Tibial nerve (tissue), 4 donors: ENCODE measurements at places on chromosomes 16 and 17. TPM values are rescaled to one million over a fixed set of nuclear protein-coding genes. Genes with fewer than 3 reads are reported as not detected.

- H3K27me3 ChIP-seq = no peaks in the 10 kb centered on the region
- H3K36me3 ChIP-seq = no peaks in the 10 kb centered on the region
- no peak overlapping the region for H3K4me3 ChIP-seq
Observed at GRCh38 chr16:55116165-55116920, 185.7 kb downstream of the IRX5 start.

The ARL4D gene
- total RNA-seq = 64.7 TPM

GRCh38 chr17:54626146-54626703 is 274.4 kb upstream of the TOM1L1 start:
- no peaks in the 10 kb centered on the region for H3K27me3 ChIP-seq
- H3K4me1 ChIP-seq = no peaks in the 10 kb centered on the region
- no peak overlapping the region for H3K27ac ChIP-seq

The PSKH1 gene
- 24.7 TPM for total RNA-seq

The IL32 gene
- 32.9 TPM for total RNA-seq

The CDH1 gene
- 18.9 TPM for total RNA-seq

The IKZF3 gene
- 0.30 TPM for total RNA-seq

The CA4 gene
- 1.0 TPM for total RNA-seq

DNA sequence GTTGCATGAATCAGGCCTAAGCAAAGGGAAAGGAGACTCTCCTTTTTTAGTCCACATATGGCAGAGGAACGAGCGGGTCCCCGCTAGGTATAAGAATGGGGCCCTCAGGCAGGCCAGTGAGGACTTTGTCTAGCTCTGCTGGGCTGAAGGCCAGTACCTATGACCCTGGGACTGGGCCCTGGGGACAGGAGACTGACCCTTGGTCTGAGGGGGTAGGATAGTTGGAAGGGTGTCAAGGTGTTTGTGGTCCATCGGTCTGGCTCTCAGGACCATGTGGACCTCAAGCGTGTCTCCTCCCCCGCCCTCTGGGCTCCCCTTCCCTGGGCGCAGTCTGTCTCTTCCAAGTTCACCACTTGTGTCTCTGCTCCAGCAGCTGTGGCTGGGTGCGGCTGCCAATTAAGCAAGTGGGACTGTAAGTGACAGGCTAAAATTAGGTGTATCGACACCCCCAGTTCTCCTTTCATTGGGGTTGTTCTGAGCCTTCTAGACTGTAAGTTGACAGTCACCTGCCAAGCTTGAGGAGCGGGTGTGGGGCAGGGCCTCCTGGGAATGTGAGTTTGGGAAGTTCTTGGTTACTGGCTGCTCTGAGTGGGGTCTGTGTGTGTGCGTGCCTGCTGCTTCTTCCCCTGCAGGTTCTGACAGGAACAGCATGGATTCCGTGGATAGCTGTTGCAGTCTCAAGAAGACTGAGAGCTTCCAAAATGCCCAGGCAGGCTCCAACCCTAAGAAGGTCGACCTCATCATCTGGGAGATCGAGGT is 24.5 kb downstream of the AKAP1 start:
- no peak overlapping the region for H3K4me3 ChIP-seq
- H3K27ac ChIP-seq = peak overlapping the region; percentile 66
- no peak for DNase-seq

The C1QTNF8 gene
- not detected for total RNA-seq

GRCh38 chr17:79029327-79030009 is 5.5 kb downstream of the C1QTNF1 start:
- peak overlapping the region; percentile 48 for H3K27ac ChIP-seq
- no peaks in the 10 kb centered on the region for H3K36me3 ChIP-seq
- H3K4me1 ChIP-seq = peaks cover 84% of the 10 kb centered on the region
- DNase-seq = no peak
- no peaks in the 10 kb centered on the region for H3K27me3 ChIP-seq
- H3K4me3 ChIP-seq = no peak overlapping the region

DNA sequence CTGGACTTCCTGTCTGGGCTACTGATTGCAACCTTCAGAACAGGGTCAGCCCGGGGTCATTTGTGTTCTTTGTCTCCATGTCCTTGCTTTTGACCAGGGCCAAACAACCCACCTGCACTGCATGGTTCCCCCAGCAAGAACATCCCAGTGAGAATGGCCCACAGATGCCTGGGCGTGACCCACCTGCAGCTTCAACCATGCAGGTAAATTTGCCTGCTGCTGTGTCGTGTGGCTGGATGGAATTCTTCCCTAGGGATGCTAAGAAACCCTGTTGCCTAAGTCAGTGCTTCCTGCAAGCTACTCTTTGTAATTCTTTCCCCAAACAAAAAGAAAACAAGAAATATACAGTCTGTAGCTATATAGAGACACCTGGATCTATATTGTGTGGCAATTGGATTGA is 12.5 kb downstream of the CDH13 start:
- H3K27ac ChIP-seq = no peak overlapping the region
- H3K36me3 ChIP-seq = no peaks in the 10 kb centered on the region
- H3K27me3 ChIP-seq = no peaks in the 10 kb centered on the region
- DNase-seq = no peak

- DNase-seq = no peak
- no peaks in the 10 kb centered on the region for H3K4me1 ChIP-seq
- H3K27me3 ChIP-seq = no peaks in the 10 kb centered on the region
- H3K36me3 ChIP-seq = no peaks in the 10 kb centered on the region
Observed at GRCh38 chr17:68749349-68750207, 148.4 kb upstream of the FAM20A start.

The SPATA22 gene
- total RNA-seq = 1.7 TPM

The RHOT2 gene
- total RNA-seq = 104 TPM

DNA sequence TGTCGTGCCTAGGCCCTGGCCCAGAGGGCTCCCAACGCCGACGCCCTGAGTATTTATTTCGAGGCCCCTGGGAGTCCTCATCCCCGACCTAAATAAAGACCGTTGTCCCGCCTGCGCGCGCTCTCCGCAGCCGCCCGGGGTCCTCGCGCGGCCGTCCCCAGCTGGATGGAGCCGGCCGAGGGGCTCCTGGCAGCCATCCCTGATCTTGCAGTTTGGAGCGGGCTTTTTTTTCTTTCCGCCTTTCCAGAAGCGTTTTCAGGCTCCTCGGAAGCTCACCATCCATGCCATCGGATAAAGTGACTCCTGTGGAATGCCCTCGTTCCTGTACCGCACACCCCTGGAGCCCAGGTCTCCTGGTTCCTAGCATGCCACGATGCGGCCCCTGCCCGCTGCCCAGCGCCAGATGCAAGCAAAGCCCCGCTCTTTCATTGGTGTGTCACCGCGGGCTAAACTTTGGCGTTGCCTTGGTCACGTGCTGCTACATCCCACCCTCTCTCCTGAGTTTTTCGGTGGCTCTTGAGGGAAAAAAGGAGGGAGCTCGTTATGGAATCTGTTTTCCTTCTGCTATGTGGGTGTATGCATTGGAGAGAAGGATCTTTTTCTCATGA is 716 bp downstream of the TMEM94 start:
- H3K36me3 ChIP-seq = no peaks in the 10 kb centered on the region
- H3K4me1 ChIP-seq = peaks cover 36% of the 10 kb centered on the region

- peaks cover 2% of the 10 kb centered on the region for H3K27me3 ChIP-seq
- H3K4me3 ChIP-seq = no peak overlapping the region
- no peaks in the 10 kb centered on the region for H3K36me3 ChIP-seq
- peak; percentile 24 for DNase-seq
Observed at GRCh38 chr16:85717393-85718152, 28.8 kb upstream of the GINS2 start.

The KRTAP16-1 gene
- not detected for total RNA-seq

DNA sequence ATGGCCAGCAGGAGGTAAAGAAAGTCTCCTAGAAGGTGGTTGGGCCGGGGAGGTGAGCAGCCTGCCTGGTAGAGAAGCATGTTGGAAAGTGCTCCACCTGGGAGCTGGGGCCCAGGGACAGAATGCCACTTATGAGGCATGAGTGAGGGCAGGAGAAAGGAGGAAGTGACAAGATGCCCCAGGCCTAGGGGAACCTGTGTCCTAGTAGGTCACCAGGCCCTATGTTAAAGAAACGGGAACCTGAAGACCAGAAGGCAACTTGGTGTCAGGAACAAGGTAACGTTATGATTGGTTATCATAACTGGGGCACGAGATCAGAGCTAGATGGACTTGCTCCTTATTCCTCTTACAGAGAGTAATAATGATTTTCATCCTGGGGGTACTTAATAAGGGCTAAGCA is 34.3 kb downstream of the PITPNC1 start:
- H3K4me3 ChIP-seq = no peak overlapping the region
- H3K4me1 ChIP-seq = no peaks in the 10 kb centered on the region
- no peaks in the 10 kb centered on the region for H3K27me3 ChIP-seq
- no peak for DNase-seq
- H3K27ac ChIP-seq = no peak overlapping the region

DNA sequence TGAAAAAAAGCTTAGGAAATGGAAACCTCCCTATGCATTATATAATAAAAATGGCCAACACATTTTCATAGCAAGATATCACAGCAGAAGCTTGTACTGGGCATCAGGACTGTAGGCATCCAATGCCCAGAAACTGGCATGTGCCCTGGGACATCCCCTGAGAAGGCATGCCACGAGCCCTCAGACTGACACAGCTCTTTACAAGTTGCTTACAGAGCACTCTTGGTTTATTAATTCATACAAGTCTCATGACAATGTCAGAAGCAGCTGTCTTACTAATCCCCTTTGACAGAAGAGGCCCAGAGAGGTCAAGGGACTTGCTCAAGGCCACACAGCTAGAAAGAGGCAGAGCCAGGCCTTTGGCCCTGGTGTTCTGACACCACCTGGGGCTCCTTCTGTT is 5.6 kb upstream of the CCL2 start:
- H3K4me3 ChIP-seq = no peak overlapping the region
- peak overlapping the region; percentile 80 for H3K27ac ChIP-seq
- no peaks in the 10 kb centered on the region for H3K36me3 ChIP-seq
- H3K4me1 ChIP-seq = peaks cover 10% of the 10 kb centered on the region
- no peak for DNase-seq

GRCh38 chr17:81734405-81735263 is 22.6 kb downstream of the SLC25A10 start:
- DNase-seq = no peak
- H3K27me3 ChIP-seq = no peaks in the 10 kb centered on the region
- no peaks in the 10 kb centered on the region for H3K36me3 ChIP-seq
- H3K27ac ChIP-seq = no peak overlapping the region

DNA sequence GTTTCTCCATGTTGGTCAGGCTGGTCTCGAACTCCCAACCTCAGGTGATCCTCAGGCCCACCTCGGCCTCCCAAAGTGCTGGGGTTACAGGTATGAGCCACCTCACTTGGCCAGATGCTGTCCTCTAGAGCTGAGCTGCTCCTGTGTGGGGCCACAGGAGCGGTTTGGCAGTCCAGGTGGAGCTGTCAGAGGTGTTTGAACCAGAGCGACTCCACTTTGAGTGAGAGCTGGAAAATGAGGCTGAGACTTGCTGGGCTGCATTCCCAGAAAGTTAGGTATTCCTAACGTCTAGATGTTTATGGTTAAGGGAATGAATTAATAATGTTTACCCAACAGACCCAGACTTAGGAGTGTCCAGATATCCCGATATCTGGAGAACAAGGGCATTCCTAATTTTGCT is 16.8 kb upstream of the PSMD7 start:
- H3K27ac ChIP-seq = no peak overlapping the region
- no peaks in the 10 kb centered on the region for H3K27me3 ChIP-seq
- H3K4me3 ChIP-seq = no peak overlapping the region
- no peaks in the 10 kb centered on the region for H3K4me1 ChIP-seq

The UMOD gene
- total RNA-seq = not detected

The GPR142 gene
- not detected for total RNA-seq

GRCh38 chr16:57640612-57641011 is 12.2 kb downstream of the ADGRG1 start:
- no peak overlapping the region for H3K4me3 ChIP-seq
- peaks cover 8% of the 10 kb centered on the region for H3K27me3 ChIP-seq
- H3K4me1 ChIP-seq = peaks cover 62% of the 10 kb centered on the region
- no peak overlapping the region for H3K27ac ChIP-seq
- no peaks in the 10 kb centered on the region for H3K36me3 ChIP-seq

The CNGB1 gene
- not detected for total RNA-seq

DNA sequence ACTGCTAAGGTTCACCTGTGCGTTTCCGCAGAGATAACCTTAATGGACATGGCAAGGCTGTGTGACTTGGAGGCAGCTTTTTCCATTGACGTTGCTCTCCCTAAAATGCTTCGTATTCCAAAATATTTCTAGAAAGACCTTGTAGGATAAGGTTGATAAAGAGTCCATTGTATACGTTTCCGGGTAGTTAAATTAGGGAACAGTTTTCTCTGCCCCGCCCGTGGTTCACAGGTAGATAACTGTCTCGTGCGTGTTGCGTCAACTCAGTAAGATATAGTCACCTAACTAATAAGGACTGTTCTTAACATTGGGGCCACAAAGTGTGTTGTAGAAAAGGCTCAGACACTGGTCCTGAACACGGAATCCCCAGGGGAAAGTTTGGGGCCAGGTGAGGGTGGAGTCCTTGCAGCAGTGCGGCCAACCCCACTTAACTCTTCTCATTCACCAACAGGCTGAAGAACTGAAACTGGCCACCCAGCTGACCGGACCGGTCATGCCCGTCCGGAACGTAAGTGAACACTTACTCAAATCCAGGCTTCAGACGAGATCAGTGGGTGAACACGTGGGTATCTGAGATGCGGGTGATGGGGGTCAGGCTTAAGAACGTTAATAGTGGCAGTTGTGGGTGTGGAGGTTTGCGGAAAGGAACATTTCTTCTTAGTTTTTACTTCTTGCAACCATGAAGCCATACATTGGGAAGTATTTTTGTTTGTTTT is 1.6 kb downstream of the RPL13 start:
- peaks cover 35% of the 10 kb centered on the region for H3K4me1 ChIP-seq
- no peak for DNase-seq
- H3K27me3 ChIP-seq = no peaks in the 10 kb centered on the region

The TPSD1 gene
- 6.3 TPM for total RNA-seq

The SDK2 gene
- total RNA-seq = 3.1 TPM

The ACAP1 gene
- 33.1 TPM for total RNA-seq

DNA sequence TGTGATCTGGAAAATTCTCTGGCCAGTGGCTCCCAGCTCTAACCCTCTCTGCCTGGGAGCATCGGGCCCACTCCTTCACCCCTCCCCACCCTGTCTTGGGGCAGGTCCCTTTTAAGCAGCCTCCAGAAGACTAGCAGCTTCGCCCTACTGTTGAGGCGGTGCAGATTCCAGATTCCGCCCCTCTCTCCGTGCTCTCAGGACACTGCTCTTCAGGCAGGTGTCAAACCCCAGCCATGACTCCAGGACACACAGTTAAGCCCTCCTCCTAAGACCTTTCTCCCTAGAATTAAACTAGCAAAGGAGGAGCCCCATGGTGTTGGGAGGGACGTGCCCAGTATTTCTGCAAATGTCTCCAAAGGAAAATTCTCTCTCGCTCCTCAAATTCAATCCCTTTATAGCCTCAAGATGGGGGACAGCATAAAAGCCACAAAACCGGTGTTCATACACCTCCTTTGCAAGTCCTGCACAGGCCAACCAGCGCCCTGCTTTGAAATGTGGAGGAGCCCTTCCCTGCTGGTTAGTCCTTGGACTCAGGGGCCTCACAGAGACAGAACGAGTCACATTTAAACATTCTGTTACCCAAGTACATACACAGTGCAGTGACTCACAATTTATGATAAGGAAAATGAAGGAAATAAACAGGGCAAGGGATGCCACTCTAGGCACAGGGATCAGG is 7.2 kb downstream of the LPO start:
- no peak for DNase-seq
- H3K27me3 ChIP-seq = no peaks in the 10 kb centered on the region
- no peaks in the 10 kb centered on the region for H3K36me3 ChIP-seq
- no peak overlapping the region for H3K4me3 ChIP-seq
- peaks cover 6% of the 10 kb centered on the region for H3K4me1 ChIP-seq
